ENCODE measurements at places on chromosomes 4 and X. TPM values are rescaled to one million over a fixed set of nuclear protein-coding genes. Genes with fewer than 3 reads are reported as not detected.

- DNase-seq: no peak
These were observed 111.3 kb upstream of the ELOVL6 start for GRCh38 chr4:110309675-110310074.

Gene LNX1
- total RNA-seq: 2.3 TPM

DNA sequence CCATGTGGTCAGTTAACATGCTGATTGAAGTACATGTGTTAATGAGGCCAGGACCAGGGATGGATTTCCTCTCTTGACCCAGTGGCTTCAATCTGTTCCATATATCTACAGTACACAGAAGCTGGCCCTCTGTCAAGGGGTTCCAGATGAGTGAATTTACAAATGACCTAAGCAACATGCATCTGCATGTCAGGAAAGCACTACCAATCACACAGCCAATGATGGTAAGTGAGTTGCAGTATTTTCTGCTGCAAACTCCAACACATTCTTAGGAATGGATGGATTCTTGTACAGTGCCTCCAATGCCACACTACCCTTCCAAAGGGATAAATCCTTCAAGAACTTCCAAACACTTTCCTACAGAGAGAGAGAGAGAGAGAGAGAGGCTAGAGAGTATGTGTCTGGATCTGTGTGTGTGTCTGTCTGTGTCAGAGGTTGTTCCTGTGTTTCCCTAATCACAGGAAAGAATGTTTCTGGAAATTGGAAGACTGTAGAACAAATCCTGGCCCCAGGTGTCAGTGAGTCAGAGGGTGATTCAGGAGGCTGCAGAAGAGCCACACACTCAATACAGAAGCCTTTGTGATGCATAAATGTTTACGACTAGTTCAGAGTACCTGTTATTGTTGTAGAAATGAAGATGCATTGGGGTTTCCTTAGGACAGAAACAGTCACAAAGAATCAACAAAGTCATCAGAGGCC, 107.5 kb downstream of the GUCY2F start:
- no peak for DNase-seq

- DNase-seq: no peak
These were observed 1927.6 kb upstream of the IGFBP7 start for GRCh38 chr4:59037812-59038211.

Gene TRIM75
- total RNA-seq: not detected

GRCh38 chr4:2907706-2908293, 55.4 kb downstream of the NOP14 start:
- DNase-seq: no peak

- DNase-seq: no peak
These were observed 8.7 kb downstream of the ATP11C start for GRCh38 chrX:139924069-139924695.

DNA sequence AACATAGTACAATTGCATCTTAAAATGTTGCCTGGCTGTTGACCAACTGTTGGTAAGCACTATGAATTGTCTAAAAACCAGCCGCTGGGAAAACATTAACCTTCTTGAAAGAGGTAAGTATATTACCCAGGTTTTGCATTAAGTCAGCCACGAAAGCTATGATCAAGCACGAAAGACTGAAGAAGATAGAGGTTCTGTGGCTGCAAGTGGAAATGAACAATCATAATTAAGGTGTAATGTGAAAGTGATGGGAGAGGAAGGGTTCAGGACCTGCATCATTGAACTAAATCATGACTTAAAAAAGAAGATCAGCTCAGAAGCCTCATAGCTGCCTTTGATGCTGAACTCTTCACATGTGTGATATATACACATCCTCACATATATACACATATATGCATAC, 341.0 kb downstream of the NR3C2 start:
- DNase-seq: no peak

DNA sequence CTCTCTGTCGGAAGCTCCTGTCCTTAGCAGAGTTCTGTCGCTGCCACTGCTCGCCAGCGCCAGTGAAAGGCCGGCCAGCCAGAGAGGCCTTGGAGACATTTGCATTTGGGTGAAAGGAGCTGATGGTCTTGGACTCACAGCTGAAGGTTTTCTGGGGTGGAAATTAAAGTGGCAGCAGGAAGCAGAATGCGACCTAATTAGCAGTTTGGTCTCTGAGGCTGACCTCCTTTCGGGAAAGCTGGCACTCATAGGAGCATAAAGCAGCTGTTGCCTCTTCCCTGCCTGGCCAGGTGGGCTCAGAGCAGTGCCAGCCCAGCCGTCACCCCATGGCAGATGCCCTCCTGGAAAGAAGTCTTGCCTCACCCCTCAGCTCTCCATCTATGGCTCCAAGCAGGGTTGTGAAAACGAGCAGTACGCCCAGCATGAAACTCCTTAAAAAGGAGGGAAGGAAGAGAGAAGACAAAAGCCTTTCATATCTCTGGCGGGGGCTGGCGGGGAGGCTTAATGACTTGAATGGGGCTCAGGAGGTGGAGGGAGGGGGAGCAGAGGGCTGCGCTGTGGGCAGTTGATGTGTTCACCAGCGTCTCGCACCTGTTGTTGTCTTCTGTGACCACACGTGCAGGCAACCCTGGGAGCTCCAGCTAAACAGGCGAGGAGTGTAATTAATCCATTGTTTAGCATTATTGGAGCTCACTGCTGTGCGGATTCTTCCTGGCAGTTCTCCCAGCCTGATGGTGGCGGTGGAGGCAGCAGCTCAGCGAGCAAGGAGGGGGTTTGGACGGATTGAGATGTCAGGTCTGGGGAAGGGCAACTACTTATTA, 264.0 kb downstream of the MID1IP1 start:
- DNase-seq: no peak

GRCh38 chr4:175834312-175834672, 22.2 kb upstream of the GPM6A start:
- DNase-seq: no peak

DNA sequence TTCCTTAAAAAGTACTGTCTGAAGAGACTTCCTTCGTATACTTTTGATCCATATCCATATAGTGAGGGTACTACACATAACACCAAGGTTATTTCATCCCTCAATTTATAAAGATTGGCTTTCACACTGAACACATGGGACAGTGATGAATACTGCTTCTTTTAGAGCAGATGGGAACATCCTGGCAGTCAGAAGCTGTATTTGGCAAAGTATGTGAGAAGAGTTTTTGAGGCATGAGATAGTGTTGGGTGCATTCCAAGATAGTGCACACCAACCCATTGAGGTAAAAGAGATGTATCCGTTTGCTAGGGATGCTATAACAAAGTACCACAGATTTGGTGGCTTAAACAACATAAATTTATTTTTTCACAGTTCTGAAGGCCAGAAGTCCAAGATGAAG, 141.1 kb downstream of the MOSPD2 start:
- DNase-seq: no peak

- no peak for DNase-seq
These were observed 288.1 kb downstream of the SH3BGRL start for GRCh38 chrX:81489987-81490386.

- no peak for DNase-seq
These were observed 1005.5 kb upstream of the INTU start for GRCh38 chr4:126627255-126627654.

DNA sequence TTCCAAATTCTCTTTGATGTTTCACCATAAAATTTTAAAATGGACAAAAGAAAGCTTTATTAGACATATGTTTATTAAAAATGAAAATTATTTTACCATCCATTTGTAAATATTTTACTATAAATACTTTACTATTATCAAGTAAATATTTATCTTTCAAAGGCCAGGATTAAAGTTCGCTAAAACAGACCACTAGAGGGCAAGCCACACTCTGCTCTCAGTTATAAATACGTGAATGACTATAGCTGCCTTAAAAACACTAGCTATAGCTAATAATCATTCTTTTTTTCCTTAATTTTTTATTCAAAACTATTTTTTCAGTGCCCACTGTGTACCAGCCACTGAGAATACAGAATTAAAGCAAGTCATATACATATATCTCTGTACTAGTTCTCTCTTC, 38.6 kb downstream of the UNC5C start:
- DNase-seq: no peak
